ENCODE measurements at places on chromosomes 13 and 19. TPM values are rescaled to one million over a fixed set of nuclear protein-coding genes. Genes with fewer than 3 reads are reported as not detected.

Gene ZNF416
- total RNA-seq, result 2.7 TPM

DNA sequence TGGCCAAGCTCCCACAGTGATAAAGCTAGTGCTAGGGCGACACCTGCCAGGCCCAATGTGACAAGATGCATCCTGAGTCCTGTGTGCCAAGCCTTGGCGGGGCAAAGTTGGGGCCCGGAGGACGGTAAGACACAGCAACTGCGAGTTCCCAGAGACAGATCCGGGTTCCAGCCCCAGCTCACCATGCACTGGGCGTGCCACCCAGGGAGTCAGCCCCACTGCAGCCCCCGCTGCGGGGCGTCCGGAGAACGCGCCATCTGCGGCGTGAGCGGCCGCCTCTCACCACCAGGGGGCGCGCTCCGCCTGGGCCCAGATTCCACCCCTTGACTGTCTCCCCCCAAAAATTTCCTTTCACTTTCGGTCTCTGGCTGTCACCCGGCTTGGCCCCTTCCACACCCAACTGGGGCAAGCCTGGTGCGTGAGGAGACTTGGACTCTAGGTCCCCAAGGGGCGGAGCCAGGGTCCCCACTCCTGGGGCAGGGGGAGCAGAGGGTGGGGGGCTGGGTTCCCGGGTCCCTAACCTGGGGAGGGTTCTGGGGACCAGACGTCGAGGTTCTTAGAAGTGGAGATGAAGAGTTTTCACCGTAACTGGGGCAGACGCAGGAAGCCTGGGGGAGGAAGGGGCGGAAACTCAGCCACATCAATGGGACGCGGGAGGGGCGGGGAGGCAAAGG is at the start of gene FLT3LG:
Gene FLT3LG (plus strand): TSS at position 348 of the 674 bp plus-strand sequence. CDS start 425 bp downstream, outside the sequence.
- H3K4me1 ChIP-seq, result no peaks in the 10 kb centered on the region
- peak within 1 kb of the TSS; percentile 27 for H3K4me3 ChIP-seq
- no peaks in the 10 kb centered on the region for H3K36me3 ChIP-seq
- H3K27me3 ChIP-seq, result no peaks in the 10 kb centered on the region

DNA sequence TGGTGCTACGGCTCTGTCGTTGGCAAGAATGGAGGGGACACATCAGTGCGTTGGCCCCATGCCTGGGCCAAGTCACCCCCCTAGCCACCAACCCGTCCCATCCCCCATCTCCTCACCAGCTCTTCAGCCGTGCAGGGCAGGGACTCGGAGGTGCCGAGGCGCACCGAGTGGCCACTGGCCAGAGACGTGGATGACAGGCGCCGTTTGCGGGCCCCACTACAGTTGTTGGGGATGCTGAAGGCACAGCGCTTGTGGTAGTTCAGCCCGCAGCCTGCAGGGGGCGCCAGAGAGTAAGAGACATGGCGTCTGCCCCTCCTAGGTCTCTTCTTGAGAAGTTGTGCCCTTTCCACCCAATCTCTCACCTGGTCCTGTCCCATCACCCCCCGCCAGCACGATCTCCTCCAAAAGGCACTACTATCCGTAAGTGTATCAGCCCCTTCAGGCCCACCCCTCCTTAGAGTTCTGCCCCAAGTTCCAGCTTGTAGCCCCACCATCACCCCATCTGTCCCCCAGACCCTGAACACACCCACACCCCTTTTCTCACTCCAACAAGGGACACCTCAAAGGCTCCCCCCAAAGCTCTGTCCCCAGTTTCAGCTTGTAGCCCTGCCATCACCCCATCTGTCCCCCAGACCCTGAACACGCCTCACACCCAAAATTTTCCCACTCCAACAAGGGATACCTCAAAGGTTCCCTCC is 12.4 kb downstream of the PRKD2 start:
- H3K4me1 ChIP-seq, result no peaks in the 10 kb centered on the region
- peaks cover 22% of the 10 kb centered on the region for H3K36me3 ChIP-seq
- H3K27ac ChIP-seq, result no peak overlapping the region
- H3K4me3 ChIP-seq, result no peak overlapping the region
- no peaks in the 10 kb centered on the region for H3K27me3 ChIP-seq

GRCh38 chr13:106178816-106179215 is 356.6 kb downstream of the EFNB2 start:
- H3K4me1 ChIP-seq, result no peaks in the 10 kb centered on the region
- no peaks in the 10 kb centered on the region for H3K27me3 ChIP-seq
- H3K4me3 ChIP-seq, result no peak overlapping the region
- no peak overlapping the region for H3K27ac ChIP-seq

Gene ONECUT3
- not detected for total RNA-seq

GRCh38 chr19:27774827-27775226 is 1438.1 kb downstream of the UQCRFS1 start:
- no peak overlapping the region for H3K4me3 ChIP-seq
- no peaks in the 10 kb centered on the region for H3K36me3 ChIP-seq
- no peaks in the 10 kb centered on the region for H3K4me1 ChIP-seq
- DNase-seq, result no peak
- H3K27ac ChIP-seq, result no peak overlapping the region

Gene C1QTNF9B
- not detected for total RNA-seq

DNA sequence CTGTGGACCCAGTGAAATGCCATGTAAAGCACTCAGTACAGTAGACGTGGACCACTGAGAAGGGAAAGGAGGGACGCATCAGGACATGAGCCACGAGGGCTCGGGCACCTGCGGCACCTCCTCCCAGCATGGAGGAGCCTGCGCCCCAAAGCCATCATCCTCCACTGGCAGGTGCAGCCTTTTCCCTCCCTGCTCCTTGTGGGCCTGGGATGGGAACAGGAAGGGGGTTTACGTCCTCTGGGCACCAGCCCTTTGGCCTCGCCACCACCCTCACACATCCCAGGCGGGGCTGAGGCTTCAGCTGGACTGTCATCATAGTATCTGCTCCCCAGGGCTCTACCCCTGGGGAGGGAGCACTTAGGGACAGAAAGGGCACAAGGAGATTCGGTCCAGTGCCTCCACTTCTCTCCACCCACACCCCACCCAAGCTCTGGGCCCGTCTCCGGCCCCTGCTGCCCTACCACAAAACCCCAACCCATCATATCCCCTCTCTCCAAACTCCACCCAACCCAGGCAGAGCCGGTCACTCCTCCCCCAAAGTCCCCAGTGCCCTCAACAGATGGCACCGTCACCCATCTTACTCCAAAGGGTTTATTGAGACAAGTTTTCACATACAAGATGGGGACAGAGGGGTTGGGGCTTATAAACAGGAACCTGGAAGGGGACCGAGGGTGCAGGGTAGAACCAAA is 2.2 kb upstream of the PRKD2 start:
- no peak for DNase-seq
- H3K36me3 ChIP-seq, result peaks cover 30% of the 10 kb centered on the region
- H3K4me1 ChIP-seq, result peaks cover 13% of the 10 kb centered on the region
- no peak overlapping the region for H3K27ac ChIP-seq
- no peaks in the 10 kb centered on the region for H3K27me3 ChIP-seq
- no peak overlapping the region for H3K4me3 ChIP-seq

DNA sequence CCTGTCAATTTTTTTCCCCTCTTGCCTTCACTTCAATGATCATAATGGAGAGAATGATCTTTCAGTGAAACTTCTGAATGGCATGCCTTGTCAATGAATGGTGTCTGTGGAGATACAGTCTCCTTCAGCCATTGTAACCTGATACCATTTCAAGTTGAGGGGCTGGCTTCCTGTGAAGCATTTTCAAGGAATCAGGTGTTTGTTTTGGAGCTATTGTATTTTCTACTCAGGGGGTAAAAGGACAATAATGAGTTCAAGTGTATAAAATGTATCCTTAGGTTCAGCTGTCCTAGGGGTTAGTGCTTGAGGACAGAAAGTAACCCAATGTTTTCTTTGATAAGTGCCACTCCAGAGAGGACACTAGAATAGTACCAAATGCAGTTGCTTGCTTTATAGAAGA is 23.8 kb upstream of the CBY2 start:
- H3K36me3 ChIP-seq, result no peaks in the 10 kb centered on the region
- H3K27me3 ChIP-seq, result no peaks in the 10 kb centered on the region
- H3K4me3 ChIP-seq, result no peak overlapping the region
- no peak overlapping the region for H3K27ac ChIP-seq
- DNase-seq, result no peak
- H3K4me1 ChIP-seq, result no peaks in the 10 kb centered on the region

- no peak overlapping the region for H3K27ac ChIP-seq
- H3K27me3 ChIP-seq, result no peaks in the 10 kb centered on the region
- no peak overlapping the region for H3K4me3 ChIP-seq
- H3K4me1 ChIP-seq, result no peaks in the 10 kb centered on the region
- no peak for DNase-seq
- H3K36me3 ChIP-seq, result no peaks in the 10 kb centered on the region
Measured at GRCh38 chr13:23828086-23828485, 61.1 kb downstream of the MIPEP start.

DNA sequence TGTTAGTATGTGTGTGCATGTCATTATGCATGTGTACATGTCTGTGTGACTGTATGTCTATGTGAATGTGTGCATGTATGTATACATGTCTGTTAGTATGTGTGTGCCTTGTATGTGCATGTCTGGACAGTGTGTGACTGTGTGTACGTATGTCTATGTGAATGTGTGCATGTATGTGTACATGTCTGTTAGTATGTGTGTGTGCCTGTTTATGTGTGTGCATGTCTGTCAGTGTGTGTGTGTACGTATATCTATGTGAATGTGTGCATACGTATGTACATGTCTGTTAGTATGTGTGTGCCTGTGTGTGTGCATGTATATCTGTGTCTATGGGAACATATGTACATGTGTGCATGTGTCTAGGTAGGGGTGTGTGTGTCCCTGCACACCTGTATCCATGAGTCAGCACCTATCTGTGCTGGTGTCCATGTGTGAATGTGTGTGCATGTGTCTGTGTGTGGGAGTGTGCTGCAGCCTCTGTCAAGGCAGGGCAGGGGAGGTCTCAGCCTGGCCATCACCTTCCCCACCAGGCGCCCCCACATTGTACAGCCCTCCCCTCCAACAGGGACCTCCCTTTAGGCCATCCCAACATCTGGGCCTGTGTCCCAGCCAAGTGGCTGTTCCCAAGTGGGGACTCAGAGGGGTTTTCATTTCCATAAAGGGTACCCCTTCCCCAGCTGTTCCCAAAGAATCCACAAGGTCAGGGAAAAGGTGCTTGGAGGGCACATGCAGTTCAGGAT is 4.4 kb downstream of the GAS6 start:
- peaks cover 6% of the 10 kb centered on the region for H3K4me1 ChIP-seq
- H3K27me3 ChIP-seq, result no peaks in the 10 kb centered on the region
- no peak overlapping the region for H3K4me3 ChIP-seq
- H3K36me3 ChIP-seq, result no peaks in the 10 kb centered on the region
- no peak for DNase-seq

DNA sequence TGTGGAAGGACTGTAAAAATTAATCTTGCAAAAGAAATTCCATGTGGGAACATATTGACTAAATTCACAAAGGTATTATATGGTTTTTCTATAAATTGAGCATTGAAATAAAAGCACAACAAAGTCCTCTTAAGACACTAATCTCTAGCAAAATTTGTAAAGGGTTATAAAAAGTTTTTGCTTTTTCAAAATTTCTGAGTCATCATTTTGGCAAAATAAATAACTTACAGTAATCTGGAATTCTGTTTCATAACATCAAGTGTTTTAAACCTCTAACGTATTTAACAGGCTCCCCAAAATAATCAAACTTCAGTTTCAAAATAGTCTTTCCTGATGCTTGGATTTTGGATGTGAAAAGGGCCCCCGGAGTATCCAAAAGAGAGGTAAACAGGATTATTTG is 26.0 kb downstream of the MED4 start:
- H3K27me3 ChIP-seq, result no peaks in the 10 kb centered on the region
- H3K4me1 ChIP-seq, result no peaks in the 10 kb centered on the region
- no peak for DNase-seq
- H3K27ac ChIP-seq, result no peak overlapping the region
- H3K36me3 ChIP-seq, result peaks cover 28% of the 10 kb centered on the region

GRCh38 chr19:18543814-18544475 is 572 bp upstream of the FKBP8 start:
- peak overlapping the region; percentile 33 for H3K4me3 ChIP-seq
- DNase-seq, result peak; percentile 52
- H3K4me1 ChIP-seq, result peaks cover 6% of the 10 kb centered on the region
- H3K27me3 ChIP-seq, result no peaks in the 10 kb centered on the region

- H3K4me1 ChIP-seq, result no peaks in the 10 kb centered on the region
- H3K27me3 ChIP-seq, result no peaks in the 10 kb centered on the region
- no peak for DNase-seq
- no peaks in the 10 kb centered on the region for H3K36me3 ChIP-seq
Measured at GRCh38 chr13:37995092-37995491, 125.5 kb upstream of the TRPC4 start.

- no peaks in the 10 kb centered on the region for H3K36me3 ChIP-seq
Measured at GRCh38 chr13:106821979-106822378, 254.0 kb upstream of the ARGLU1 start.

Gene PRKCG
- total RNA-seq, result 0.17 TPM

DNA sequence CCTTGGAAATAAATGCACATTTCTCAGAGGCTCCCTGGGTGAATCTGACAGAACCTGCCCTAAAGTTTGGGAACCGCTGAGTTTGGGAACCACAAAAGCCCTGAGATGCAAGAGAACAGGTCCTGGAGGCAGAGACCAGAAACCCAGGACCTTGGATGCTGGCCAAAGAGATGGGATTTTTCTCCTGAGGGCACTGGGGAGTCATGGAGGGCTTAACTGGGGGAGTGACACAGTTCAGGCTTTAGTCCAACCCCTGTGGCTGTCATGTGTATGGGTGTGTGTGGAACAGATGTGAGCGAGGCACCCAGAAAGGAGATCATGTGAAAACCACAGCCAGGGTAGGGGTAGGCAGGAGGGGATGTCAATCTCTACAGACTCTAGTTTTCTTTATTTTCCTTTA is 3.9 kb upstream of the NCCRP1 start:
- H3K27me3 ChIP-seq, result no peaks in the 10 kb centered on the region
- no peak overlapping the region for H3K4me3 ChIP-seq
- no peak overlapping the region for H3K27ac ChIP-seq

DNA sequence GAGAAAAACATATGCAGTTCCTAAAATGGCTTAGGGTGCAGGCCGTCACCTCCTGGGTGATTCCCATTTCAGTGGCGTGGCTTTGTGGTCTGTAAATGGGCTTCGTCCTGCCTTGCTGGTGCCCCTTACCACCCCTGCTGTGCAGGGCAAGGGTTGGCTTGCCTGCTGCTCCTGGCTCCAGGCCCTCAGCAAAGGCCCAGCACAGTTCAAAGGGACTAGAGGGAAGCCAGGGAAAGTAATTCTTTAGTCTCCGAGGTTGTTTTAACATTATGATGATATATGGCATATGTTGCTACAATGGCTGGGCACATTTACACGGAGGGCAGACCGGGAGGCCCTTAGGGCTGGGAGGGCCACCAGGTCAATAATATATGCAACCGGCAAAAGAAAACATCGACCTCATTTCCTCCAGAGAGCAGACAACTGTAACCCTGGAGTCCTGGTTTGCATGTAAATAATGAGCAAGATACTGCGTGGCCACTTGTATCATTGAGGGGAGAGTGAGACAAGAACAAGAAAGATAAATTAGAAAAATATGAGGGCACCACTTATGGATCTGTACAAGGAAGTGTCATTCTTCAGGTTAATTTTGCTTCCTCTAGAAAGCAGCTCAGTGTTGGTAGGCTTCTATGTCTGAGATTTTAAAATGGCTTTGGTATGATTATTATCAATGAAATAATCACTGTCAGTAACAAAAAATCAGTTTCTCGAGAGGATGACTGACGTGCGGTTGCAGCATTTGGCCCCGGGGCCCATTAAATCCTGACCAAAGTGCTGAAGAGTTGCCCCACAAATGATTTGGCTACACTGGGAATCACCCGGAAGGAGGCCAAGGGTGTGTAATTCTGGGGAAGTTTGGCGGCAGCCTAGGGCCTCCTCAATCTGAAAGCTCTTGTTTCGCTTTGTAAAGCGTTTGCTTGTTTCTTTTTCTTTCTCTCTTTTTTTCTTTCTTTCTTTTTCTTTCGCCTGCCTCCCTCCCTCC is 32.8 kb upstream of the URI1 start:
- H3K27me3 ChIP-seq, result no peaks in the 10 kb centered on the region
- no peak for DNase-seq
- H3K36me3 ChIP-seq, result no peaks in the 10 kb centered on the region
- H3K4me1 ChIP-seq, result no peaks in the 10 kb centered on the region
- H3K27ac ChIP-seq, result no peak overlapping the region

All from pancreas (tissue), 10 donors.